ENCODE measurements at places on chromosomes 13 and 19.
A peak's percentile ranks its signal among the peaks of the same experiment; 100 is the strongest.

GRCh38 chr13:111940892-111941291 lies 126.1 kb upstream of the SOX1 start:
- no peak for DNase-seq

GRCh38 chr19:53871454-53871853 lies 3.8 kb downstream of the MYADM start:
- DNase-seq: no peak

GRCh38 chr13:45364876-45365557 lies 24.0 kb upstream of the TPT1 start:
- no peak for DNase-seq

- no peak for DNase-seq
These were observed 30.1 kb downstream of the PIP5K1C start for GRCh38 chr19:3669947-3670795.

- DNase-seq: no peak
These were observed 312 bp downstream of the GSK3A start for GRCh38 chr19:42242069-42242511.

DNA sequence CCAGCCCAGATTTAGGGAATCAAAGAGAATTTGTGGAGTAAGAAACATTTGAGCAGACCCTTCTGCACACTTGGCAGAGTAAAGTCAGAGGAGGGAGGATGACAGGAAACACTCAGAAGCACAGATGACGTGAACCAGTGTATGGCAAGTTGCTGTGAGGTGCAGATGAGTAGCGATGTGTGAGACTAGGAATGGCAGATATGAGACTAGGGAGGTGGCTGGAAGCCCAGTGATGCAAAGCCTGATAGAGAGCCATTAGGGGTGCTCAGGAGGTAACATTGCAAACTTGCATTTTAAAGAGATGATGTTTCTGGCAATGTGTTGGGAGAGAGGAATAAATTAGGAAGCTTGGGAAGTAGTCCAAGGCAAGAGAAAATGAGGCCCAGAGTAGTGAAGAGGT lies 44.0 kb downstream of the PCDH17 start:
- no peak for DNase-seq

DNA sequence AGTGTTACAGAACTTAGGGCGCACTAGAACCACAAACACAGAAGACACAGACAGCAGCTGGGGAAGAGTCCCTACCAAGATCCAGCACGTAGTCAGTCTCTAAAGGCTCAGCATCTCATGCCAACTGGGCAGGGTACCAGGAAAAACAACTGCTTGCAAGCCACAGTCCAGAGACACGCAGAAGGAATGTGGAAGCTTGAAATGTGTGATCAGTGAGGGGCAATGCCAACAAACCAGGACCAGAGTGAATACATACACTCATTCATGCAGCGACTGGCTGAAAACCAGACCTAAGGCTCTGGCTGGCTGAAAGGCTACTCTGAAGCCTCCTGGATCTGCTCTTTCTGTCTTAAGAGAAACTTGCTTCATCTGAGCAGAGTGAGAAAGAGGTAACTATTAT lies 1484.8 kb downstream of the EFNB2 start:
- no peak for DNase-seq

DNA sequence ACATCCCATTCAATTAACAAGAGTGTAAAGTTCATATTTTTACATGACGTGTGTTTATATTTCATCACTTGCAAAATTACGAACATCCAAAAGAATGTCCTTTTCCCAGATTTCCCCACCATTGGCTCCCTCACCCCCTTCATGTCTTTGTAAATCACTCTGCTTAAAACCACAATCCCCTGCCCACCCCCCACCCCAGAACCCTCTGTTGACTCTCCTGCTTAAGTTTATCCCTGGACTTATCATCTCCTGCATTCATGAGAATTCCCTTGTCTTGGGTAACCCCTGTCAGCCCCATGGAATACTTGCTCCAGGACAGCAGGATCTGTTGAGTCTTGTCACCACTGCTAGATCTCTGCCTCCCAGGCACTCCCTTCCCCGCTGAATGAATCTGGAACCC lies 109.9 kb downstream of the COL4A1 start:
- DNase-seq: no peak

DNA sequence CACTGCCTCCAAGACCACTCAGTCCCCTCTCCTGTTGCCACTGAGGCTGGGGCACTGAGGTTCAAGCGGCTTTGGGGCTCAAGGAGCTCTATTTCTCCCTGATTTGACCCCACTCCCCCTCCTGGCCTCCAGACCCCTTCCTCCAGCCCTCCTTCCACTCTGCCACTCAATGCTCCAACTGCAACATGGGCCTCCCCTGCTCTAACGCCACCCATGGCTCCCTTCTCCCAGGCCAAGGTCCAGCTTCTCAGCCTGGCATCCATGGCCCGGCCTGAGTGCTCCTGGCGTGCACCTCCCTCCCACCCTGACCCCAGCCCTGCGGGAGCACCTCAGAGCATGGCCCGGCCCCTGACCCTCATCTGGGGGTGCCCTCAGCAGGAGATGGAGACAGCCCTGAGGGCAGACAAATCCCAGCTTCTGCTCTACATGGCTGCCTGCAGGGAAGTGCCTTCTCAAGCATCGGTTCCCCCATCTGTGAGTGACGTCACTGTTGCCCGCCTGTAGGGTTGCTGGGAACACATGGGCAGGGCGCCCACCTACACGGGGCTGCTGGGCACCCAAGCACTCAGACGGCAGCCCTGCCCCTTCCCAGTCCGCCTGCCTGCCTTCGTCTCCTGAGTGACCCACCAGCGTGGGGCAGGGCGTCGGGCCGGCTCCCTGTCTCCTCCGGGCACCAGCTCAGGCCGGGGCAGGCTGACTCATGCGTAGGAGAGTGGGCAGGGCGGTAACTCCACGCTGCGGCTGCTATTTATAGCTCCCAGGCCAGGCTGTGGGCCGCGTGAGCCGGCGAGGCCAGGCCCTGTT lies 1.6 kb upstream of the DIRAS1 start:
- no peak for DNase-seq

- DNase-seq: no peak
These were observed 11.3 kb downstream of the ELAVL1 start for GRCh38 chr19:7994114-7994513.

GRCh38 chr19:17346109-17346671 lies 8.8 kb downstream of the GTPBP3 start:
- DNase-seq: peak; percentile 75

- DNase-seq: peak; percentile 28
These were observed 59.9 kb downstream of the LIG4 start for GRCh38 chr13:108155185-108156106.

GRCh38 chr19:7870571-7871436 lies 3.4 kb downstream of the PRR36 start:
- DNase-seq: no peak

- no peak for DNase-seq
These were observed 340.6 kb downstream of the KCNRG start for GRCh38 chr13:50355797-50356196.

GRCh38 chr19:53086949-53087348 lies 16.3 kb downstream of the ZNF160 start:
- DNase-seq: no peak

DNA sequence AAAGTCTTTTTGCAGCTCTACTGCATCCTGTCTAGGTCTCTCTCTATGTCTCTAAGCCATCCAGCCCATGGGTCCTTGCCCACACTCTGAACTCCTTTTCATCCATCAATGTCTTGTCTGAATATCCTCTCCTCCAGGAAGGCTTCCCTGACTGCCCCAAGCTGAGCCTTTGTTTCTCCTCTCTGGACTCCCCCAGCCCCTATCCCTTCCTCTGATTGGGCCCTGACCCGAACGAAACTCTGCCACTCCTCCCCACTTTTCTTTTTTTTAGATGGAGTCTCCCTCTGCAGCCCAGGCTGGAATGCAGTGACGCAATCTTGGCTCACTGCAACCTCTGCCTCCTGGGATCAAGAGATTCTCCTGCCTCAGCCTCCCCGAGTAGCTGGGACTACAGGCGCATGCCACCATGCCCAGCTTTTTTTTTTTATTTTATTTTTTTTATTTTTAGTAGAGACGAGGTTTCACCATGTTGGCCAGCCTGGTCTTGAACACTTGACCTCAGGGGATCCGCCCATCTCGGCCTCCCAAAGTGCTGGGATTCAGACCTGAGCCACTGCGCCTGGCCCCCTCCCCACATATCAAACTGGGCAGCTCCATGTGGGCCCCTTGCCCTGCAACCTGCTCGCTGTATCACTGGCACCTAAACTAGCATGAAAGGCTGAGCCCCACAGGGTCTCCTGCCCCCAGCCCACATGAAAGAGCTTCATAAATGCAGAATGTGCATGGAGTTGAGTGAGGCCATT lies 870 bp upstream of the UNC13A start:
- DNase-seq: no peak

DNA sequence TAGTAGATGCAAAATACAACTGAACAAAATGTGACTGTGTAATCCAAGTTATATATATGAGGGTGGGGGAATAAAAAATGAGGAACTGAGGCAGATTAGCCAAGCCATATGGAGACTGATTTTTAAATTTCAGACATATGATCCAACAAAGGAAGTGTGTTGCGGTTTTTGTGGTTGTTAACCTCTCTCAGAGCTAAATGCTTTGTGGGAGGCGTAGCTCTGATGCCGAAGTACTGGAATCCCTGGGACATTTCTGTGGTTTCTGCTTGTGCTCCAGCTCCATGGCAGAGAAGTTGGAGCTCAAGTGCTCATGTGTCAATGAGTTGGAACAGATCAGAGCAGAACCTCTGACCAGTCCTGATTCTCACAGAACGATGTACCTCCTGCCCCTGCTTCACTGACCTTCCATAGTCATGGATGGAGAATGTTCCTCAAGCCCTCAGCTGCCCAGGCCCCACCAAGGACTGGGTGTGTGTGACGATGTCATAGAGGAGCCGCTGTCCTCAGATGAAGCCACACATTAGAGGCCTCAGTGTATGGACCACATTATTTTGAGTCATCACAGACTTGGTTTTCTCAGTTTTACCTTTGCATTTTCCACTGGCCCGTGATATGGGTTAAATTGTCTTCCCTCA lies 107.6 kb downstream of the SOX1 start:
- no peak for DNase-seq

DNA sequence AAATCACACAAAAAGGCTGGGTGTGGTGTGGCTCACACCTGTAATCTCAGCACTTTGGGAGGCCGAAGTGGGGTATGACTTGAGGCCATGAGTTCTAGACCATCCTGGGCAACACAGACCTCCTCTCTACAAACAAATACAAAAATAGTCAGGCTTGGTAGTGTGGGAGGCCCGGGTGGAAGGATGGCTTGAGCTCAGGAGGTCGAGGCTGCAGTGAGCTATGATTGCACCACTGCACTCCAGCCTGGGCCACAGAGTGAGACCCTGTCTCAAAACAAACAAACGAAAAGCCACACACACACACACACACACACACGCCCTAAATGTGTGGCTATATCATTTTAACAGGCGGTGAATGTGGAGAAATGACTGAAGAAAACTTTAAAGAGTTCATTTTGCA lies 904 bp upstream of the ZNF557 start:
- no peak for DNase-seq

DNA sequence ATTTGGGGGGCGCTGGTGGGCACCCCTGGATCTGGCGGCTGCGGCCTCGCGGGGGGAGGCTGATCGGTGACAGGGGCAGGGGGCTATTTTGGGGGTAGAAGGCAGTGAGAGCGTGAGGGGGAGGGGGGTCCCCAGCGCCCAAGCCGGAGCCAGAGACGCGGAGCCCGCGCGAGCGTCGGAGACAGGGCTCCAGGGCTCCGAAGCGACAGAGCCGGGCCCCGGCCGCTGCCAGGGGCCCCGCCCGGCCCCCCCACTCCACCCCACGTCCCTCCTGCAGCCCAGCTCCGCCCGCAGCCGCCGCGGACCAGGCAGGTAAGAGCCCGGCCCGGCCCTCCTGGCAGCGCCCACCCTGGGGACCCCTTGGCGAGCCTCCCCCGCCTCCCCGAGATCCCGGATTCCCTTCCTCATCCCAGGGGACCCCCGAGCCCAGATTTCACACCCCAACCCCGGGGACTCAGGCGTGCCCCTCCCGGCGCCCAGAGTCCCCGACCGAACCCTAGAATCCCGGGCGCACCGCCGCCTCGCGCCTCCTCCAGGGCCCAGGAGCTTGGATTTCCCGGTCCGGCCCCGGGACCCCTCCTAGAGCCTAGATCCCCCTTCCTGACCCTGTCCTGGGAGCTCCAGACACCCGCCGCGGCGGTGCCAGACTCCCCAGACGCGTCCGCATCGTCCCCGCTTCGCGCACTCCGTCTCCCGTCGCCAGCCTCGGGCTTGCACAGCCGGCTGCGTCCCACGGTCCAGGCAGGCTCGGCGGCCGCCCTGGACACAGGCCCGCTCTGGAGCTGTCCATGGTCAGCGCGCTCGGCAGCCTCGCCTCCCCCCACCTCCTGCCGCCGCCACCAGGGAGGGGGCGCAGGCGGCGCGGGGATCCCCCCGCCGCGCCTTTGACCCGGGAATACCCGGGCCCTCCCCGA lies at the start of gene PPFIA3:
TSS of gene PPFIA3 (plus strand) at position 134 of the 914 bp plus-strand sequence. CDS start 8,330 bp downstream, outside the sequence.
- DNase-seq: no peak

- no peak for DNase-seq
These were observed 3.1 kb downstream of the NR2F6 start for GRCh38 chr19:17242431-17243208.
